ENCODE measurements at places on chromosomes 12 and 14.

GRCh38 chr12:30213166-30213565 lies 429.4 kb upstream of the TMTC1 start:
- DNase-seq, result no peak
- peaks cover 3% of the 10 kb centered on the region for H3K27me3 ChIP-seq
- no peaks in the 10 kb centered on the region for H3K36me3 ChIP-seq
- no peaks in the 10 kb centered on the region for H3K4me1 ChIP-seq

DNA sequence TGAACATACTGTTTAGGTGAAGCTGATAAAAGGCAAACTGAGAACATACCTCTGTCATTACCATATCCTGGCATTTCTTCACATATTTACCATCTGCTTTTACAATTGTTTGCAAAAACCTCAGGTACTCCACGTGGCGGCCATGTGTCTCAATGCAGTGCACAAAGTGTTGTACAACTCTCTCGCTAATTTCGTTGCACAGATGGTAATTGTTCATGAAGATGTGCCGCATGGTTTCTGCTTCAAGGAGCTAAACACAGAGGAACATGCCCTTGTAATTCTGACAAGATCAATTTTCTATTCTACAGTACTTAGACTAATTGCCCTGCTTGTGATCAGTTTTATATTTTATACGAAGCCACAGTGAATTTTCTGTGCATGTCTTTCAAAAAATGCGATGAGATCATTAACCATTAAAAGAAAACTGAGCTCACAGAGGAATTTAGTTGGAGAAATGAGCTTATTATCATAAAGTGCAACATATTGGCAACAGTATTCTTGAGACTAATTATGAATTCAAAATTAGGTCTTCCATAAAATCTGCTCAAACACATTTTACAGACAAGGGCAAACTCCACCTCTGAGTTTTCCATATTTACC lies 233.8 kb downstream of the ITPR2 start:
- no peak overlapping the region for H3K27ac ChIP-seq
- H3K4me3 ChIP-seq, result no peak overlapping the region
- H3K4me1 ChIP-seq, result no peaks in the 10 kb centered on the region
- DNase-seq, result no peak
- H3K27me3 ChIP-seq, result no peaks in the 10 kb centered on the region
- H3K36me3 ChIP-seq, result peaks cover 60% of the 10 kb centered on the region

DNA sequence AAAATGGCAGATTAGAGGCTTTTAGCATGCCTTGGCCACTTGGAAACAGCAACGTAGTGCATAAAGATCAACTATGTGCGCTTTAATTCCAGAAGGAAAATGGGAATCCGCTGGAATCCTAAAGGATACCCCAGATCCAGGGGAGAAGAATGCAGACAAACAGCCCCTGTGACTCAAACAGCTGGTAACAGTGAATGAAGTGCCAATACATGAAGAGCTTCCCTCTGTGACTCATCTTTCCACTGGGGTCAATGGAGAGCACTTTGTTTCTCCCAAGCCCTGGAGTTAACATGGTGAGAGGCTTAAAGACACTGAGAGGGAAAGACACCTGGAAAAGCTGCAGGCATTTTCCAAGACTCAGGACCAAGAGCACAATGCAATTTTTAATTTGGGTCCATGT lies 263.1 kb downstream of the CEP128 start:
- no peaks in the 10 kb centered on the region for H3K4me1 ChIP-seq
- H3K27me3 ChIP-seq, result no peaks in the 10 kb centered on the region
- DNase-seq, result no peak
- no peak overlapping the region for H3K4me3 ChIP-seq
- H3K36me3 ChIP-seq, result peaks cover 26% of the 10 kb centered on the region

- no peaks in the 10 kb centered on the region for H3K36me3 ChIP-seq
- DNase-seq, result no peak
- no peak overlapping the region for H3K4me3 ChIP-seq
- H3K4me1 ChIP-seq, result peaks cover 10% of the 10 kb centered on the region
- no peak overlapping the region for H3K27ac ChIP-seq
- peaks cover 5% of the 10 kb centered on the region for H3K27me3 ChIP-seq
These were observed 333.7 kb upstream of the OR4E1 start for GRCh38 chr14:22007363-22007762.

GRCh38 chr12:58728397-58728796 lies 191.9 kb downstream of the LRIG3 start:
- no peaks in the 10 kb centered on the region for H3K36me3 ChIP-seq
- H3K27ac ChIP-seq, result no peak overlapping the region
- H3K4me1 ChIP-seq, result no peaks in the 10 kb centered on the region
- H3K27me3 ChIP-seq, result peaks cover 1% of the 10 kb centered on the region
- H3K4me3 ChIP-seq, result no peak overlapping the region
- DNase-seq, result no peak

DNA sequence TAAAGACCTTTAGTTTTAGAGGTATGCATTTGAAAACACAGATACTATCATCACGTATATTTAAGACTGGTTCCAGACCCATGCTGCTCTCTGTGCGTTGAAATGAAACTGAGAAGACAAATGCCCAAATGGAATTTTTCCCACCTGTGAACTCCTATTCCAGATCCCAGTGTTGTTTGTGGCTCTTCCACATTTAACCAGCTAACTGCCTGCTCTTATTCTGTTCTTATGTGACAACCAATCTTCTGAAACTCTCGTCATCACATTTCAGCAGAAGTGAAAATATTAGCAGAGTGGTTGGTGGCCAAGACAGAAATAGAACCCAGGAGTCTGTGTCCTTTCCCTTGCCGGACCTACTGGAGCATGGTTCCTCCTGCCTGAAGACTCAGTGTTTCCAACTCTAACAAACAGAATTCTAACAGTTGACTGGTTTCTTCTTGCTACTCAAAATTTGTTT lies 460.2 kb downstream of the RAD51B start:
- H3K27me3 ChIP-seq, result peaks cover under 1% of the 10 kb centered on the region
- DNase-seq, result no peak
- H3K4me3 ChIP-seq, result no peak overlapping the region
- H3K4me1 ChIP-seq, result peaks cover 62% of the 10 kb centered on the region
- no peak overlapping the region for H3K27ac ChIP-seq

Measured in immature natural killer cell (primary cell).